Adrenal gland (tissue), 19 donors: ENCODE measurements at places on chromosomes 5 and 9. TPM values are rescaled to one million over a fixed set of nuclear protein-coding genes. Genes with fewer than 3 reads are reported as not detected.

ADAMTS16 gene
- total RNA-seq: not detected

GOLM1 gene
- total RNA-seq: 745 TPM

PCDHB9 gene
- 2.2 TPM for total RNA-seq

EPB41L4B gene
- 26.7 TPM for total RNA-seq

CCL28 gene
- total RNA-seq: 0.89 TPM

GRIA1 gene
- total RNA-seq: 0.23 TPM

HSD17B3 gene
- total RNA-seq: not detected
